ENCODE measurements at places on chromosomes 13 and 19.

DNA sequence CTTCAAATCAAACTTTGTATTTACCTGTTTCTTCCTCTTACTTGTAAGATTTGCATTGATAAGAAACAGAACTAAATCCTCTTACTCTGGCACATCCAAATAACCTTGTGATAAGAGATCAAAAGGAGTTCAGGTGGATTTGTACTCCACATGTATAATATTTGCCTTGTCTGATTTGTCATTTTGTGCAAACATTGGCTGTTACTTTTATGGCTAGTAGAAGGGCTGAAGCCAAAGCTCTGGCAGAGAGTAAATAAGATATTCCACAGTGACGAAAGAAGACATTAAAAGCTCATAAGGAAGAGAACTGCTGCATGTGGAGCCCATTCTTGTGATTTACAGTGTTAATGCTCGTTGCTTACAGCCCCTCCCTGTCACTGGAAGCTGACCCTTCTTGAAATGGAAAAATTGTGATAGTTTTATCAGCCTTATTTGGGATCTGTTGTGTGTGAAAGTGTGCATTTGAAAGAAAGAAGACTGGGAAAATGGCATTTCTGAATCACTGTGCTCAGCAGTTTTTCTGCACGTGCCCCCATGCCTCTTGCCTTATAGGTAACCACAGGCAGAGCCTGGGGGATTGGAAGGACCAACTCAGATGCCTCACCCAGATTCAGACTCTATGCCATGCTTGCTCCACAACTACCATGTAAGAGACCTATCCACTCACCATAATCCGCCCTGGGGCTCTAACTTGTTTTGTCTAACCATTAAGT, 68.2 kb downstream of the OXGR1 start:
- DNase-seq, result no peak

- DNase-seq, result no peak
These were observed 37.1 kb downstream of the SMAD9 start for GRCh38 chr13:36882829-36883390.

GRCh38 chr13:24161980-24162525, 1.5 kb downstream of the SPATA13 start:
- DNase-seq, result no peak

GRCh38 chr19:53553865-53554791, 16.2 kb downstream of the ZNF331 start:
- peak; percentile 38 for DNase-seq

GRCh38 chr13:22789027-22789593, 391.7 kb upstream of the SGCG start:
- DNase-seq, result no peak

- no peak for DNase-seq
These were observed 77.4 kb upstream of the FARP1 start for GRCh38 chr13:98065468-98065867.

Measured in kidney capillary endothelial cell (primary cell).